Stimulated activated CD4-positive, alpha-beta T cell treated with anti-CD3 and anti-CD28 coated beads, Interleukin-12 subunit alpha, Interleukin-12 subunit beta, amount 100 ng/mL, for 4 hours (primary cell): ENCODE measurements at places on chromosomes 3 and 15.

GRCh38 chr3:52328536-52329080 lies 12.5 kb downstream of the DNAH1 start:
- no peak for DNase-seq

GRCh38 chr3:102192575-102192974 lies 242.2 kb upstream of the ZPLD1 start:
- no peak for DNase-seq

GRCh38 chr3:18526667-18527066 lies 101.5 kb upstream of the SATB1 start:
- no peak for DNase-seq

DNA sequence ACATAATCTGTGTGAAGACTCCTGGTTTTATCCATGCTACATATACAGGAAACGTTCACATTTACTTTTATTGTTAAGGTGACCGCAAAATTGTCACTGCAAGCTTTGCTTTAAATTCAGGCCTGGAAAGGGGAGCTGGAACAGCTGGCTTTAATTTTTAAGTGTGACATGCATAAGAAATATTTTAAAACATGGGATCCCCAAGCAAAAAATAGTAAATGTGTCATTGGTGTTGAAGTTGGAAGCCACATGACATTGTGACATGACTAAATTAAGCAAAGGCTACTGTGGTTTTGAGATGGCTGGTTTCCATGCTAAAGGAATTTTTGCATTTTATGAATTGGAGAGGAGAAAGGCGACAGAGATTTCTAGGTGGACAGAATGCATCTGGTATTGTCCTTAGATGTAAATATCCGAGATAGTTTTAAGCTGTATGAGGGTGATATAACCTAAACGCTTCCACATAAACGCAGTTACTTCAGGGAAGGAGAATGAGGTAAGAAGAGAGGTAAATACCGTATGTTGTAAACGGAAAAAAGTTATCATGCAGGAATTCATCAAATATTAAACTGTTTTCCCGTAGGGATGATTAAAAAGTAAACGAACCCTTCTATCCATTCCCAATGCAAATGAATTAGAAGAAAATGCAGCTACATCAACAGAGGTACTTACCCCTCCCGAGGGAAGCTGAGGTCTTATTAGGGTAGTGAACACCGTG lies 927 bp upstream of the FYTTD1 start:
- no peak for DNase-seq

- DNase-seq = no peak
Observed at GRCh38 chr3:16606398-16606797, 1.2 kb upstream of the DAZL start.

GRCh38 chr3:36562945-36563344 lies 182.6 kb downstream of the STAC start:
- no peak for DNase-seq

DNA sequence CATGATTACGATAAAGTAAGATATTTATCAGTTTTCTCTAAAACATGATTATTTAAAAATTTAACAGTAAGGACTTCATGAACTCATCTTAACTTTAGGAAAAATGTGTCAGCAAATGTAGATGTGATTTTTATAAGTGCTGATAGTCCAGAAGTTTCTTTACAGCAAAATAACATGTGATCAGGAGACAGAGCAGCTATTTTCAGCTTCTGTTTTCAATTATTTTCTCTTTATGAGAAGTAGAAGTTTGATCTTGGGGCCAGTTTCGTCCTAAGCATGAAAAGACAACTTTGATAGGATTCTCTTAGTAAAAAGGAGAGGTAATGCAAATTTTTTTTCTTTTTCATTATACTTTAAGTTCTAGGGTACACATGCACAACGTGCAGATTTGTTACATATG lies 96.5 kb upstream of the TSPAN3 start:
- DNase-seq = no peak

- no peak for DNase-seq
Observed at GRCh38 chr3:29475305-29475840, 194.5 kb downstream of the RBMS3 start.

- DNase-seq = no peak
Observed at GRCh38 chr3:165984589-165984988, 147.4 kb upstream of the BCHE start.

DNA sequence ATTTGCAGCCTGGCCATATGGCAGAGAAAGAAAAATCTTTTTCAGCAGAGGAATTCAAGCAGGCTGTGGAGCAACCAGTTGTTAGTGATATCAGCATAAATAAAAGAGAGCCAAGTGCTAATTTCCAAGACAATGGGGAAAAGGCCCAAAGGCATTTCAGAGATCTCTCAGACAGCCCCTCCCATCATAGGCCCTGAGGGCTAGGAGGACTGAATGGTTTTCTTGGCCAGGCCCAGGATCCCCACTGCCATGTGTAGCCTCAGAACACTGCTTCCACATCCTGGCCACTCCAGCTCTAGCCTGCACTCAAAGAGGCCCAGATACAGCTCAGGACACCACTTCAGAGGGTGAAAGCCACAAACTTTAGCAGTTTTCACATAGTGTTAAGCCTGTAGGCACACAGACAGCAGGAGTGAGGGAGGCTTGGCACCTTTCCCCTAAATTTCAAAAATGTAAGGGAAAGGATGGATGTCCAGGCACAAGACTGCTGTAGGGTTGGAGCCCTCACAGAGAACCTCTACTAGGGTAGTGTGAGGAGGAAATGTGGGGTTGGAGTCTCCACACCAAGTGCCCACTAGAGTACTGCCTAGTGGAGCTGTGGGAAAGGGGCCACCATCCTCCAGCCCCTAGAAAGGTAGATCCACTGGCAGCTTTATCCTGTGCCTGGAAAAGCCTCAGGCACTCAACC lies 191.4 kb downstream of the TBL1XR1 start:
- DNase-seq = no peak

GRCh38 chr15:86515625-86516024 lies 436.0 kb downstream of the AGBL1 start:
- DNase-seq = no peak

DNA sequence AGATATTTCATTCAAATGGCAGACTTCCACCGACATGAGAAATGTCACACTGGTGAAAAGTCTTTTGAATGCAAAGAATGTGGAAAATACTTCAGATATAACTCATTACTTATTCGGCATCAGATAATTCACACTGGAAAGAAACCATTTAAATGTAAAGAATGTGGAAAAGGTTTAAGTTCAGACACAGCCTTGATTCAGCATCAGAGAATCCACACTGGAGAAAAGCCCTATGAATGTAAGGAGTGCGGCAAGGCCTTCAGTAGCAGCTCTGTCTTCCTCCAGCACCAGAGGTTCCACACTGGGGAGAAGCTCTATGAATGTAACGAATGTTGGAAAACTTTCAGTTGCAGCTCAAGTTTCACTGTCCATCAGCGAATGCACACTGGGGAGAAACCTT lies 8.6 kb upstream of the ZNF621 start:
- no peak for DNase-seq

- DNase-seq = no peak
Observed at GRCh38 chr3:35426366-35426958, 212.9 kb upstream of the ARPP21 start.

DNA sequence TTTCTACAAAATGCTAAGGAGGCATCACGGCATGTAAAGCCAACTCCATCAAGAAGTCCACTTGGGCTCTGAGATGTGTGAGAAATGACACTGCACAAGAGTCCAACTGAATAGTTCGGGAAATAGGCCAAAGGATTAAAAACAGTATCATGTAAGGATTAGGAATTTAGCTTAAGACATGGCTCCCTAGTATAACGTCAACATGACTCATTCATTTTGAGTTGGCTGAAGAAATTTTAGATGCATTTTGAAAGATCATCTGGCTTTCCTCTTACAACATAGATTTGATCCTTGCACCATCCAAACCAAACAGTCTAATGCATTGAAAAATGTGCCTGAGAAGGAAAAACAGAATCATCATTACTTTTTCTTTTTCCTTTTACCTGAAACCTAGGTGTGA lies 109.3 kb upstream of the MME start:
- DNase-seq = no peak

GRCh38 chr15:75641603-75642002 lies 1.6 kb upstream of the IMP3 start:
- DNase-seq = no peak

DNA sequence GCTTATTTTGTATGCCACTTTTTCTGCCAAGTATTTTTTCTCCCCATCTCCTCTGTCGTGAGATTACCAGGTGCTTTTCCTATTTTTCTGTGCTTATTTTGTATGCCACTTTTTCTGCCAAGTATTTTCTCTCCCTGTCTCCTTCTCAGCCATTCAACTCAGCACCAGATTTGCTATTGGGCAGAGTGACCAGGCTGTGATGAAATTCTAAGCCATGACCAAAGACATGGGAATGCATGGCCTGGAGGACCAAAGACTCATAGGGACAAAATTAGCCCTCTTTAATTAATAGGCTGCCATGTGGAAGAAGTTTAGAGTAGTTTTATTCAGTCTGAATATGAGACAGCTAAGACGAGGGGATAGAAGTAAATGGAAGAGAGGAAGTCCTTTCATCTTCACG lies 257.4 kb downstream of the SQOR start:
- no peak for DNase-seq

- DNase-seq = no peak
Observed at GRCh38 chr3:933326-933725, 159.5 kb upstream of the CNTN6 start.

DNA sequence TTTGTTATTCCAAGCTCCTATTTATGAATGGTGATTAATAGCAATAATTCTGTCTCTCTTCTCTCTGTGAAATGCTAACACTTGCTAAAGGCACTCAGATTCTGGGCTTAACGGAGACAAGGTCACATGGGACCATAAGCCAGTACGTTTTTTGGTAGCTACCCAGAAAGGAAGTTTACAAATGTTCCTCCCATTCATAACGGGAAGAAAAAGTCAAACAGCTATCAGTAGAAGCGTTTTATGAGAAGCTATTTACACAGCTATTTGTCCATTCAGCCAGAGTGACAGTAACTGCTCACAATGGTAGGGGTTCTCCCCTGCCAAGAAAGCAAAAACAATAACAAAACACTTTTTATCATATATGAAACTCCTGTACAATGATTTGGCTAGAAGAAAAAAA lies 51.5 kb downstream of the ZMAT3 start:
- DNase-seq = no peak

- DNase-seq = no peak
Observed at GRCh38 chr3:112785321-112786001, 61.2 kb downstream of the CD200R1L start.

GRCh38 chr3:89104499-89104898 lies 2.9 kb upstream of the EPHA3 start:
- no peak for DNase-seq

DNA sequence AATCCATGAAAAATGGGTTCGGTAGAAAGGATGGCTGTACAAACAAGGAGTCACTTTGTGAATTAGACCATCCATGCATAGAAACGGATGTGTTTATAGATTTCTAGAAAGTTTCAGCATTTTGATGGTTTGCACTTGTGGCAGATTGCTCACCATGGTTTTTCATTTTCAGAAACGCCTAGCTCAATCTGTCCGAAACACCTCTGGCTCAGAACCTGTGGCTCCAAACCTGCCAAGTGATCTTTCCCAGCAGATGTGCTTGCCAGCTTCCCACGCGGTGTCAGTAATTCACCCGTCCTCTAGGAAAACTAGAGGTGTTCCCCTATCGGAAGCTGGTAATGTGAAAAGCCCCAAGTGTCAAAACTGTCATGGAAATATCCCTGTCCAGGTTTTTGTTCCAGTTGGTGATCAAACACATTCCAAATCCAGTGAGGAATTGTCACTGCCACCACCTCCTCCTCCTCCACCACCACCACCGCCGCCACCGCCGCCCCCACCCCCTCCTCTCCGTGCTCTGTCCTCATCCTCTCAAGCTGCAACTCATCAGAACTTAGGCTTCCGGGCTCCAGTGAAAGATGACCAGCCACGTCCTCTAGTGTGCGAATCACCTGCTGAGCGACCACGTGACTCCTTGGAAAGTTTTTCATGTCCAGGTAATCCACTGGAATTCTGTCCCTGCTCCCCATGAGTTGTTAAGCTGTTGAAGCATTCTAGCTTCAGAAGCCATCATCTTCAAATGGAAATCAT lies 21.2 kb downstream of the WHAMM start:
- no peak for DNase-seq

GRCh38 chr3:170701696-170702678 lies 116.1 kb upstream of the SLC7A14 start:
- no peak for DNase-seq

- no peak for DNase-seq
Observed at GRCh38 chr15:101694261-101694660, 30.0 kb downstream of the TARS3 start.

DNA sequence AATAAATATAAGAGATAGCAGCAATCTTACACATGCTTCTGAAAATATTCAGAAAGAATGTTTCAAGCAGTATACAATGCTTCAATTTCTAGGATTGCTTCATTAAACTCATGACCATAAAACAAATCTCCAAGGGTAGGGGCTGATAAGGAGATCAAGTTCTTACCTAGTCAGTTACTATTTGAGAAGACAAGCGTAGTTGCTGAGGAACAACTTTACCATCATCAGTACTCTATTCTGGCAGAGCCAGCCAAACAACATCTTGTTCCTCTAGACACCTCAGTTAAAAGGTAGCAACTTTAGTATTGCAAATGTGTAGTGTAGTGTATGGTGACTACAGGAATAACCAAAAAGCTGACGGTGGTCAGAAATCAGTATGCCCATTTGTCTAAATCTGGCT lies 85.4 kb upstream of the CHRM5 start:
- DNase-seq = no peak

- DNase-seq = no peak
Observed at GRCh38 chr15:69299943-69300588, 1.4 kb downstream of the PAQR5 start.

DNA sequence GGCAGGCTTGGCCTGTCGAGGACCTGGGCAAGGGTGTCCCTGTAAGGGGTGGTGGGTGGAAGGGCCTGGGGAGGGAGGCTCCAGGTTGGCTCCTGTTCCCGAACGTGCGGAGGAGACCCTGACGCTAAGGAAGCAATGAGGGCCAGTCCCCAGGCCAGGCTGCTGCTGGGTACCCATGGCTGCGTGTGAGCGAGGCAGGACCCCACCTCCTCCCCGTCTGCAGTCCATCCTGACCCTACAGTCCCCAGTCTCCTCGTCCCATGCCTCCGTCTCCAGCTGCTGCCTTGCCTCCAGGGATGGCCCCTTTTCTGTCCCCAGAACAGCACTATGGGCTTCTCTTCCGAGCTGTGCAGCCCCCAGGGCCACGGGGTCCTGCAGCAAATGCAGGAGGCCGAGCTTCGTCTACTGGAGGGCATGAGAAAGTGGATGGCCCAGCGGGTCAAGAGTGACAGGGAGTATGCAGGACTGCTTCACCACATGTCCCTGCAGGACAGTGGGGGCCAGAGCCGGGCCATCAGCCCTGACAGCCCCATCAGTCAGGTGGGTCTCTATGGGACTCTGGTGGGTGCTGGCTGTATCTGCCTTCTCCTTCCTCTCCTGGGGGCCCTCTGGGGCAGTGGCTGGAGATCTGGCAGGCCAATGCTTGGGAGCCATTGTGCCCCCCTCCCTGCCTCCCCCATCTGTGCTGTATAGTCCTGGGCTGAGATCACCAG lies 571 bp downstream of the FES start:
- no peak for DNase-seq

- DNase-seq = peak; percentile 25
Observed at GRCh38 chr3:129315223-129315997, 36.7 kb downstream of the HMCES start.
